Stimulated activated CD8-positive, alpha-beta memory T cell treated with anti-CD3 and anti-CD28 coated beads, Interleukin-4, amount 100 ng/mL, for 4 hours (primary cell): ENCODE measurements at places on chromosomes 1 and 21.

DNA sequence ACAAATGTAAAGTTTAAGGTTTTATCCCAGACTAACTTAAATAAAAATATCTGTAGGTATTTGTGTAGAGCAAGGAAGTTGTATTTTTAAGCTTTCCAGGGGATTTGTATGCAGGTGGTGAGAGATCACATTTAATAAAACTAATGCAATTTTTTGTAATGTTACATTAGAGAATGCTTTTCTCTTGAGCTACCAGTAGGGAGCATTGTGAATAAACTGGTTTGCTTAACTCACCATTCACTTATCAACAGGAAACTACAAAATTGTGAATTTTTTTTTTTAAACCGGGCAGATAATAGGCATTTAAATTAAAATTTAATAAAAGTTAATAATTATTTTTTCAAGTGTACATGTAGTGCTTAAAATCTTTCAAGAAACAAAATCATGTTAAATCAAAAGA is 78.6 kb downstream of the IVNS1ABP start:
- DNase-seq, result no peak

DNA sequence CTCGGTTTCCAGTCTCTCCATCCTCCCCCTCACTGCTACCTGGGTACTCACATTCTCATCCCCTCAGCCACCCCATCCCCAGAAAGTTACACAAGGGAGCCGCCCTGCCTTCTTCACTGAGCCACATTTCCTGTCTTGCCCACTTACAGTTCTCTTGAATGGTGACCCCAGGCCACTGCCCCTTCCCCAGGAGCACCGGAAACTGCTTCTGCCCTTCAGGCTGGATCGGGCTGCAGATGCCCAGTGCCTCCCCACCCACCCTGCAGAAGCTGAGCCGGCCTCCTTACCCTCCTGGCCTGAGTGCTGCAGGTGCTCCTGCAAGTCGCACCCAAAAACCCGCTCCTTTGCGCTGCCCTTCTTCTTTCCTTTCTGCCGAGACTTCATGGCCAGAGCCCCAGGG is 450 bp downstream of the ARHGAP30 start:
- no peak for DNase-seq

DNA sequence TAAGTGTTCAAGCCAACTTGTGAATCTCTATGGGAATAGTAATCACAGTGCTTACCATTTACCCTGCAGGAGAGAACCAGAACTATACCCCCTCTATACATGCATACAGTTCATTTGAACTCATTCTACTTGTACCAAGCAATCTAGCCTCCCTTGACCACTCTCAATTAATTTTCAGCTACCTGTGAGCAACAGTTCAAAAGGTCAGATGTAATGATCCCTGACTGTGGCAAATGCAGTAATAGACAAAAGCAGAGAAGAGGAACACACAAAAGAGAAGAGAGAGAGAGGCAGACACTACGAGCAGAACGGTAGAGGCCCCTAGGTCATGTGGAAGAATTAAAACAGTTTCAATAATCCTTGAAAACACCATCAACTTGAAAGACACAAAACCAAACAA is 52.8 kb downstream of the FMO4 start:
- no peak for DNase-seq

DNA sequence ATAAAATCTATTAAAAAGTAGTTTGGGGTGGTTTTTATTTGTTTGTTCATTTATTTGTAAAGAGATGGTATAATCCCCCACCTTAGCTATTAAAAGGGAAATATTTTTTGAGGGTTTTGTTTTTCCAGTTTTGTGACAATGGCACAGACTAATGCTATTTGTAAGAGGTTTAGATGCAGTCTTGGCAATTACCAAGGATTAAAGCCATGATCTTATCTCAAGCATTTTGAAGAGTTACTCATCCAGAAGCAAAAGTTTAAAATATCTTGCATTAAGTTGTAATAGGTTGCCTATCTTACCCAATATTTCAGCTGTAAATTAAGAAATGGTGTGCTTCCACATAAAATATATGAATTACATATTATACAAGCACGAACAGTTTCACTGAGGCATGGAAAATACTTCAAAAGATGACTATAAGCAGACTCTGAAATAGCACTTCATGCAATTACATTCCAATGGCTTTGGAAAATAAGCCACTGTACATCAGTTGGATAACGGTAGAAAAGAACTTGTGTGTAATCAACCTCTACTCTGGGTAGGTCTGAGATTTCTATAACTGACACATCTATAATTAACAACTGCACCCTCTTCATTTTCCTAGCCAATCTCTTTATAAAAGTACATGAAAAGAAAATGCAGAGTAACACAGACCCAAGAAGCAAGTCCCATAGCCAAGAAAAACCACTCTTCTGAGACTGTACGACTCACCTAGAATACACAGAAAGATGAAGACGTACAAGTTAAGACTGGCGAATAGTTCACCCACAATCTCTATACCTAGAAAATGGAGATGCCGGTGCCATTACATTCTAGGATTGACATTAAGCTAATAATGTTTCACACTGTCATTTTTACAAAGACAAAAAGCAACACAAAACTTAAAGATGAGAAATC is 95.2 kb downstream of the PTPN14 start:
- DNase-seq, result no peak

DNA sequence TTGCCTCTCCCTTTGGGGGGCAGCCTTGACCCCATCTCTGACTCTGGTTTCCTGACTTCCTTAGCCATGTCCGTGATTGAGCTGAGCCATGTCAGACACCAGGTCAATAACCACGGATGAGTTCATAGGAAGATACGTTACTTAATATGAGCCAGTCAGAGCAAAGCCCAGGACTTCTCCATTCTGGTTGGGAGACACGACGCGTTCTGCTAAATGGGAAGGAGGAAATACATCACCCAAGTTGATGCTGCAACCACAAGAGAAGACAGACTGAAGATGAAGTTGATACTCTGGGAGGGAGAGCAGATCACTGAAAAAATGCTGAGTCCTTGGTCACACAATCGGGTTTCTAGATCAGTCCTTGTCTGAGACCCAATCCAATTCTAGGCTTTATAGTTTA is 90.9 kb downstream of the MATN1 start:
- no peak for DNase-seq

DNA sequence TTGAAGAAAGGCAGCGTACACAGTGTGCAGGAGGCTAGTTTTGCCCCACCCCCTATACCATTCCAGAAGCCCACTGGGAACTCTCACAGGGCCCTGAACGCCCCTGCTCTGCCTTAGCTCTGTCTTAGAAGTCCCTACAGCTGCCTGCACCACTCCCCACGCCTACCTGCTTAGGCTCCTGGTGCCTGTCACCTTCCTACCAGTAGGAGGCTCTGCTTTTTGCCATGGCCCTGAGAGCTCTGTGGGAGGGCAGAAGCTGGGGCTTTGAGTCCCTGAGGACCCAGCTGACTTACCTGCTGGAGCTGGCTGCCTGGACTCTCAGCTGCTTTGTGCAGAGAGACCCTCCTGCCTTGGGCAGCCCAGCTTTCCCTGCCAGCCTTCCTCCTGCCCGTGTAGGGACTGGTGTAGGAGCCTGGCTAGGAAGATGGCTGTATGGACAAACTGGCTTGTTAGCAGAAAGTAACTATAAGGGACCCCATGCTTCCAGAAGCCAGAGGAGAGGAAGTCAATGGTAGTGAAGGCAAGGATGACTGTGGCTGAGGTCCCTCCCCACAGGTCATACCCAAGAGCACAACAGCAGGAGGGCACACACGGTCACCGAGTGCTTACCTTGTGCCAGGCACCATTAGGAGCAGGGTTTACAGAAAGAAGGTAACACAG is 9.8 kb upstream of the CELSR2 start:
- DNase-seq, result no peak

DNA sequence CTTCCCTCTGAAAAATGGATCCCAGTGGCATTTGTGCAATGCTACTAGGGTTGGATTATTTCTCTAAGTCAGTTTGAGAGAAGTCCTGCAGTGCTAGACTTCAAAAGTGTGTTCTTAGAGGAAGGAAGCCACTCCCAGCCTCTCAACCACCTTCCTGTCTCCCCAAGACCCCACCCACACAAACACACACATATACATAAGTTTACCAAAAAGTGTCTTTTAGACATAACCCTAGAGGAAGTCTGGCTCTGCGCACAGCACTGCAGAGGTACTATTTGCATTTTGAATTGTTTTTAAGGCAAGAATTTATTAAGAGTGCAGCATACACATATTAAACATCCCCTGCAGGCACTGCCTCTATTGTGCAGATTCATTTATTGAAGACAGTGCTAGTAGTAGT is 127.3 kb downstream of the HHIPL2 start:
- DNase-seq, result no peak

GRCh38 chr1:169078163-169078883 is 28.2 kb upstream of the ATP1B1 start:
- DNase-seq, result no peak

DNA sequence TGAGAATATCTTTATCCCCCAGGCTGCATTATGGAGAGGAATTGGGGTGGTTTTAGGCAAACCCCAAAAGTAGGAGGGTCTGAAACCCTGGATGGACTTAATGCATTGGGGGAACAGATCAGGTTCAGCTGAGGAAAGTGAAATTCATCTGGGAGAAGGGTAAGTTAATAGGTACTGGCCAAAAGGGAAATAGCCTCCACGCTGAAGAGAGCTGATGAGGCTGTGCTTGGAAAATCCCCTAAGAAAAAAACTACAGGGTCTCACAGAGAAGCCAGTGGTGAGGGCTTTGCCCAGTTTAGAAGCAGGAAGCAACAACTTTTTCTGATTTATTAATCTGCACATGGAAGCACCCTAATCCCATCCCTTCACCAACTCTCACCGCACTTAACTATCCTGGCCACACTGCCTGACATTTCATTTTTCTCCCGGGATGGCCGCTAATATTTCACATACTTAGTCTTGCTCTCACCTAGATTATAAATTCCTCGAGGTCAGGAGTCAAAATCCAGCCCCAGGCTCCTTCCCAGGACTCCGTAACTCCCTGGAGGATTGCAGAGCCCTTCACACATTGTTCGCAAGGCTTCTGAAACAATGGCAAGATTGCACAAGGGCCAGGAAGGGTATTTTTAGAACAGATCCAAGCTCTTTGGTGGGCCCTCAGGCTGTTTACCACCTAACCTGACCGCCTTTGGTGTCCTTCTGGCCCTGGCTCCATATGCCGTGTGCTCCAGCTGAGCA is 60.9 kb upstream of the TARBP1 start:
- no peak for DNase-seq

DNA sequence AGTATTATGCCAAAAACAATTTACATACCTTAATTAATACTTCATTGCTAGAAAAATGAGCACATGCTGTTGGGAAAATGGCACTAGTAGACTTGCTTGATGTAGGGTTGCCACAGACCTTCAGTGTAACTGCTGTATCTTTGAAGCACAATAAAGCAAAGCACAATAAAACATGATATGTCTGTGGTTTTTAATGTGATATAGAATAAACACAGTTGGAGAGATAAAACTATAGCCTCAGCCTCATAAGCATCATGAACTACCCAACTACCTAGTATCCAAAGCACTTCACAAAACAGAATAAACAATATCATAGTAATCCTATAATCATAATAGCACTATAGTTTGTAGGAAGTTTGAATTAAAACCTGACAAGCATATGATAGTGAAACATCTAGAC is 143.5 kb downstream of the SYT14 start:
- no peak for DNase-seq

DNA sequence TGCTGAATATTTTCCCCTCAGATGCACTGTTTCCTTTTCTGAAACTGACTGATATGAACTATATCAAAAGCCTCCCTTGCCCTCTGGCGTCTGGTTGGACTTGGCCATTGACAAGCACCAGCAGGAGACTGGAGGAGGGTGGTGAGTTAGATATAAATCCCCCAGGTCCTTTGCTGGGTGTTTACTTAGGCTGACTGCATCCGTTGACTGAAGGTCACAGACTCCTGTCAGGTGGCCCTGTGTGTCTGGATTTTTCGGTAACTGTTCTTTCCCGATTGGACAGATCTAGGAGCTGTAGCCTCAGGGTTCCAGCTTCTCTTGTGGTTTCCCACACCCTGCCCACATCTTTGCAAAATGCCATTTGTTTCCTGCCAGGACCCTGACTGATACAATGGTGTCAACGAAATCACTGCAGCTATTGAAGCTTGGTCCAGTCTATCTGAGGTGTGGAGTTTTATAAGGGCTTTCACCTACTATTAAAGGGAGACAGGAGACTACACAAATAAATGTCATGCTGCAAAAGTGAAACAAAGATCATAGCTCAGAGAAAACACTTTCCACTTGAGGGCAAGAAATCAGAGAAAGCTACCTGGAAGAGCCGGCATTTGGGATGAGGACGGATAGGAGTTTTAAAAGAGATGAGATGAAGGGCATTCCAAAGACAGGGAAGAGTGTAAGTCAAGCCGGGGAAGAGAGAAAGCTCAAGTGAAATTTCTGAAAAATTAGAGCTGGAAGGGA is 1.5 kb upstream of the MAGI3 start:
- DNase-seq, result no peak

DNA sequence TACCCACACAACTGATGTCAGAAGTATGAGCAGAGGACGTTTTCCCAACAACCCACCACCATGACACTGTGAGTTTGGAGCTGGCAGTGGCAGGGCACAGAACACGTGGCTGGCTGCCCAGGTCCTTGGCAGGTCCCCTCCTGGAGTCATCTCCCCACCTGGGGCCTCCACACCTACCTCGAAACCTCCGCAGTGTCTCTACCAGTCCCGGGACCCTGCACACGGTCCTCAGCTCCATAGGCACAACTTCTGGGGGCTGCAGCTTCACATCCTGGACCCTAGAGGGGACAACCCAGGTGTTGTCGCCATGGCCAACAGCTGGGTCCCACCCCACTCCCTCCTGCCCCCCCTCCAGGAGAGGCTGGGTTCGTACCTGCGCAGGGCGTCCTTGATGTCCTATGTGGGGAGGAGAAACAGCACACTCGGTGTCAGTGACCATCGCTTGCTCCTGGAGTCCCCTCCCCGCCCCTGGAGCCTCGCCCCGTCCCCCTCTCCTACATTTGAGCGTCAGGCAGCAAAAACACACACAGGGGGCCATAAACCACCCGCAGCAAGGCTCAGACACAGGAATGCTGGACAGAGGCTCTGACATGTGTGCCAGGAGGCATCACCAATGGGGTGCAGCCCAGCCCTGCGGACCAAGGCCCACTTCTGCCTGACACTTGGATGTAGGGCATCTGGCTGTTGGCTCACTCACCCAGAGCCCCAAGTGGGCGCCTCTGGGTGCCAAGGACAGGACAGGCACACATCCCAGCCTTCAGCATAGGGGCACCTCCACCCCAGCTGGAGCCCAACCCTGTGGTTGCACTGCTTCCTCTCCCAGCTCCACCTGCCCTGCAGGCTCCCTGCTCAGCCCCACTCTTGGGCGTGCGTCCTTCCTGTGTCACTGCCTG is 9.6 kb downstream of the TRIM11 start:
- DNase-seq, result no peak

DNA sequence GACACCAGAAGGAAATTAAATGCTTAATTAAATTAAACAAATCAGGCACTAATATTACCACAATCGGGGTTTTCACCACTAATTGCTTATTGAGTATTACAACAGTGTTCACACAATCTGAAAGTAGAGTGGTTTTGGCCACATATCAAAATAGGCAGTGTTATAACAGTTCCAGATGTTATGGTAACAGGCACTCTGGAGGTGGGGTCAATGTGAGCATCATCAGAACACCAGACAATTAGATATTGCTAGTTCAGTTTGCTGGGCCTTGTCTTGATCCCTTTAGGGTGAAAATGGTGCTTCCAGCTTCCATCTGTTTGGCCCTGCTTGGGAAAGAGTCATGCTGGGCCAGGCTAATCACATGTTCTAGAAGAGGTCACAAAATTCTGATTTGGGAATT is 14.5 kb upstream of the DDAH1 start:
- no peak for DNase-seq
